Testis (tissue), 5 donors: ENCODE measurements at places on chromosomes 7 and 10. TPM values are rescaled to one million over a fixed set of nuclear protein-coding genes. Genes with fewer than 3 reads are reported as not detected.

The ZNF775 gene
- 5.2 TPM for polyA plus RNA-seq

The SRGN gene
- polyA plus RNA-seq: 61.1 TPM

The MYO1G gene
- polyA plus RNA-seq: 2.5 TPM

The TBL2 gene
- polyA plus RNA-seq: 579 TPM

The HMX3 gene
- polyA plus RNA-seq: not detected

The NRG3 gene
- polyA plus RNA-seq: 2.7 TPM

The MRPS16 gene
- 83.5 TPM for polyA plus RNA-seq

The ZNF746 gene
- polyA plus RNA-seq: 32.1 TPM

The COL17A1 gene
- polyA plus RNA-seq: 17.1 TPM
